SK-N-SH (cell line): ENCODE measurements at places on chromosomes 12 and 14. TPM values are rescaled to one million over a fixed set of nuclear protein-coding genes. Genes with fewer than 3 reads are reported as not detected.

GRCh38 chr12:68203460-68203875 is 22.1 kb downstream of the IL26 start:
- no peak overlapping the region for H3K4me3 ChIP-seq
- H3K27ac ChIP-seq, result no peak overlapping the region
- peaks cover 4% of the 10 kb centered on the region; the same call in 1 of the 2 replicates for H3K27me3 ChIP-seq
- no peaks in the 10 kb centered on the region for H3K36me3 ChIP-seq

GRCh38 chr12:1992732-1993131 is 11.5 kb downstream of the DCP1B start:
- peak overlapping the region; percentile 44 for H3K27ac ChIP-seq
- H3K4me1 ChIP-seq, result peaks cover 3% of the 10 kb centered on the region; the same call in 1 of the 2 replicates
- DNase-seq, result no peak
- H3K27me3 ChIP-seq, result no peaks in the 10 kb centered on the region
- peaks cover 73% of the 10 kb centered on the region for H3K36me3 ChIP-seq

DNA sequence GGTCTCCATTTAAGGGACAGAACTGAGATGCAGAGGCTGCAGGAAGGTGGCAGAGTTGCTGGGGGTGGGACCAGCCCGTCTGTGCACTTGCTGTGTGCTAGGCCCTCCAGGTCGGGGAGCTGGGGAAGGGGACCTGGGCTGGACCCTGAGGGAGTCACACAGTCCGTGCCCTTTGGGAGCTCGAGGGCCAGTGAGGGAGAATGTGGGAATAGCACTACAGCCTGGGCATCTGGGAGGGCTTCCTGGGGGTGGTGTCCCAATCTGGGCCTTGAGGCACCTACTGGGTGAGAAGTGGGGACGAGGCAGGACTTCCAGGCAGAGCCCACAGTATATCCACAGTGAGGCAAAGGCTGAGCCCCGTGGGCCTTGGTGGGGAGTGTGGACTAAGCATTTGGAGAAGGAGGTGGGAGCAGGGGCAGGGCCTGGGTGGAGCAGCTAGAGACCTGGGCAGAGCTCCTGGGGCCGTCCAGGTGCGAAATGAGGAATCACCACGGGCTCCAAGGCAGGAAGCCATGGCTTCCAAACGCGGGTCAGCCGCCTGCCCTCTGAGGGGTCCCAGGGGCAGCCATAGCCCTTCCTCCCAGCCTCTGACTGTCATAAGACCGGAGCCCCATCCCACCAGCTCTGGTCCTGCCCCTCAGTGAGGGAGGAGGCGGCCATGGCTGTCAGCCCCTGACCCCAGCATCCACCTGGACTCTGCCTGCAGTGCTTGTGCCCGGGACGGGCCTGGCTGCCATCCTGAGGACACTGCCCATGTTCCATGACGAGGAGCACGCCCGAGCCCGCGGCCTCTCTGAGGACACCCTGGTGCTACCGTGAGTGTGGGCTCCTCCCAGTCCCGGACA is 6.6 kb downstream of the ASPG start:
- peaks cover 7% of the 10 kb centered on the region; the same call in 1 of the 2 replicates for H3K4me1 ChIP-seq
- H3K36me3 ChIP-seq, result no peaks in the 10 kb centered on the region
- H3K27ac ChIP-seq, result no peak overlapping the region
- no peak overlapping the region for H3K4me3 ChIP-seq

DNA sequence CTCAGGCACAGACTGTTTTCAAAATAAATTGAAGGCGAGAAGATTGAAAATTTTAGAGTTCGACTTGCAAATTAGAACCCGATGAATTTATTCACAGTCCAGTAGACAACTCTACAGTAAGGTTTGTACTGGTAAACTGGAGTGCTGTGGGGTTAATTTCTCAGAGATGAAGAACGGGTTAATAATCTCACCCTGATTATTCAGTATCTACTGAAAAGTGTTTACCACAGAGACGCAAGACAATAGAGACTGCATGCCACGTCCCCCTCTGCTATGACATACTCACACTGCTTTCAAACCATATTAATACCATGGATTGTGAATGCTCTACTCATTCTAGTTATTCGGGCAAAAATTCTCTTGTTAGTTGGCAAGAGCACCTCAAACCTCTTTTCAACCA is 36.1 kb downstream of the CFL2 start:
- H3K27ac ChIP-seq, result no peak overlapping the region
- peaks cover 15% of the 10 kb centered on the region; the same call in 1 of the 2 replicates for H3K4me1 ChIP-seq
- H3K4me3 ChIP-seq, result no peak overlapping the region
- DNase-seq, result no peak

DNA sequence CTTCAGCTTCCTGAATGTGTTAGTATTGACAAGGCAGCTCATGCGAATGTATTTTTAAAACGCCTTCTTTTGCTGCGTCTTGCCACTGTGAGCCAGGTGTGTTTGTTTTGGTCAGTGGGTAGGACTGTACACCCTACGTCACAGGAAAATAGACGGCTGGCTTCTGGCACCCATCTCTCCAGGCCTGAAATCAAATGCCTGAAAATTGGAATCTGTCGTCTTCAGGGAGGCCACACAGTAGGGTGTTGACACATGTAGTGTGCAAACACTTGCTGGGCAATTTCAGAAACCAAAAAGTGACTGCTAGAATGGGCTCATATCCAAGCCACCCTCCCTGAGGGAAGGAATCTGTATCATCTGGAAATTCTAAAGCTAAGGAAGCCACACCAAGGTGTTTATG is 209.3 kb downstream of the TTC8 start:
- H3K27me3 ChIP-seq, result no peaks in the 10 kb centered on the region
- H3K4me1 ChIP-seq, result peaks cover 10% of the 10 kb centered on the region; the same call in 1 of the 2 replicates
- DNase-seq, result no peak

GRCh38 chr12:13223941-13224340 is 27.4 kb downstream of the EMP1 start:
- H3K36me3 ChIP-seq, result no peaks in the 10 kb centered on the region
- no peak overlapping the region for H3K4me3 ChIP-seq
- H3K27me3 ChIP-seq, result no peaks in the 10 kb centered on the region
- no peak for DNase-seq
- H3K4me1 ChIP-seq, result no peaks in the 10 kb centered on the region

DNA sequence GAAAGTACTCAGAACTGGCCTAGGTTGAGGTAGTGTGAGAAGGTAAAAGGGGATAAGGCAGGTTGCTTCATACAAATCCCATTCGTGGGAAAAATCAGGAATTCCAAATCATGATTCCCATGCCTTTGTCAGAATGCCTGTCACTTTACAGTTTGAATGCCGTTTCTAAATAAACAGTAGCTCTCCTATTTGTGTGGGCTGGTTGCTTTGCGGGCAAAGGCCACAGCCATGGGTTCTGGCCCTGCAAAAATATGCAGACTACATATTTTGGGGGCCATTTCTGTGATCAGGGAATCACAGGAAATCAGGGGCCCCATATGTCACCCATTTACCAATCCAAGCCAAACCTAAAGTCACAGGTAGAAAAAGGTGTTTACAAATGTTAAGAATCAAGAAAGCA is 161.3 kb upstream of the BMP4 start:
- H3K27ac ChIP-seq, result no peak overlapping the region
- H3K36me3 ChIP-seq, result no peaks in the 10 kb centered on the region
- H3K27me3 ChIP-seq, result no peaks in the 10 kb centered on the region

The AQP2 gene
- polyA plus RNA-seq, result not detected in 2 replicates

The BDKRB1 gene
- 14.4 and 16.9 TPM in 2 replicates for polyA plus RNA-seq
